Aorta (tissue), 5 donors: ENCODE measurements at places on chromosomes 12 and 14. TPM values are rescaled to one million over a fixed set of nuclear protein-coding genes. Genes with fewer than 3 reads are reported as not detected.

DNA sequence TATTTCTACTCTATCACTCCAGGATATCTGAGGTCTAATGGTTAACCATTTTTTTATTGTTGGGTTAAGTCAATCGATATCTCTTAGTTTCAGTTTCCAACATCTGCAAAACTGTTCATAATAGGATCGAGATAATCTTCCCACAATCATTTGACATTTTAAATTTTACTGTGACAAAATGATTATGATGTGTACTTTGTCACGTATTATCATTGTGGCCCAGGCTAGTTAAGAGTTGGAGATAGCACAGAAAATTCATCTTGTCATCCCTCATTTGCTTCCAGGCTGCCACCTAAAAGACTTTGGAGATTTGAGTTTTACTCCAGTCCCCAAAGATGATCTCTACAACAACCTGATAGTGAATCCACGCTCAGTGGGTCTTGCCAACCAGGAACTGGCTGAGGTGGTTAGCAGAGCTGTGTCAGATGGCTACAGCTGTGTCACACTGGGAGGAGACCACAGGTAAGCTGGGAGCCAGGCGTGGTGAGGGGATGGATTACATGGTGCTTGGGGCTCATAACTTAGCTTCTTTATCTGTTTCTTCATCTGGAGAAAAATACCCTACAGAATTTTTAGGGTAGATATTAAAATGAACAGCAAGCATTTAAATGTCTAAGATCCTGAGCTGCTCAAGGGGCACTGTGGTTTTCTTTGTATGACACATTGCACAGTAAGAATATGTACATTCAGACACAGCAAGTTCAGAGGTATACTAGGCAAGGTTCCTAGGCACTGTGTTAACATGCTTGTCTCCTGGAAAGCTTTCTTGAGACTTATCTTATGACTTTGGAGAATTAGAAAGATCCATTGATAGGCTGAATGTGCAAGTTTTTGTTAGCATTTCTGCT is 22.4 kb downstream of the ARG2 start:
- H3K36me3 ChIP-seq: peaks cover 4% of the 10 kb centered on the region
- peaks cover 2% of the 10 kb centered on the region for H3K4me1 ChIP-seq
- no peak overlapping the region for H3K4me3 ChIP-seq
- DNase-seq: no peak

DNA sequence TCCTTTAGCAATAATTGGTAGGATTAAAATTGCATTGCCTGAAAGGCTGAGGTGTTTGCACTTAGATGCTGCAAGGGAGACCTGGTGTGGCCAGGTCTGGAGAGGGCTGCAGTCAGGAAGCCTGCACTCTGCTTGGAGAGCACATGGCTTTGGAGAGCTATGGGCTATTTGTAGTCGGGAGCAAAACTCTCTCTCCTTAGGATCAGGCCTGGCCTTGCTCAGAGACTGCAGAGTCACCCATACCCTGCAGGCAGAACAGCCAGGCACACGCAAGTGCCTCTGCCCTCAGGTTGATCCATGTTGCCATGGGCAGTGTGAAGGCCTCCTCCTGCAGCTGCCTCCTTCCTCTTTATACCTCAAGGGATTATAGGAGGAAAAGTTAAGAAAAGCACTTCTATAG is 26.8 kb downstream of the CKB start:
- H3K4me3 ChIP-seq: no peak overlapping the region
- H3K36me3 ChIP-seq: no peaks in the 10 kb centered on the region
- no peaks in the 10 kb centered on the region for H3K4me1 ChIP-seq

DNA sequence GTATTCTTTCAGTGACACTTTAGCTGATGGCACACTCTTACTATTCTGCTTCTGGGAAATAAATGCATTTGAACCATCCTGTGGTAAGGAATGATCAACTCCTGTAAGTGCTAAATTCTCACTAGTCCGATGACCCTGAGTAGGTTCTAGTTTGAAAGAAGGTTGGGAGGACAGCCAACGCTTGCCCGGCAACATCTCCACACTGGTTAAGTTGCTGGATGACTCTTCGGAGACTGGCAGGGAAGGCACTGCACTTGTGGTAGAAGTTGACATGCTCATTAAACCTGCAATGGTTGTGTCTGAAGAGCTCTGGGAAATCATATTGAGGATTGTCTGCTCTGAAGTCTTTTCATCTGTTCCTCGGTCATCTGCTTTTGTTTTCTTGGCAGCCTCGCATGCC is 12.0 kb upstream of the KANSL2 start:
- H3K4me3 ChIP-seq: no peak overlapping the region
- peaks cover 13% of the 10 kb centered on the region for H3K36me3 ChIP-seq
- no peak overlapping the region for H3K27ac ChIP-seq

DNA sequence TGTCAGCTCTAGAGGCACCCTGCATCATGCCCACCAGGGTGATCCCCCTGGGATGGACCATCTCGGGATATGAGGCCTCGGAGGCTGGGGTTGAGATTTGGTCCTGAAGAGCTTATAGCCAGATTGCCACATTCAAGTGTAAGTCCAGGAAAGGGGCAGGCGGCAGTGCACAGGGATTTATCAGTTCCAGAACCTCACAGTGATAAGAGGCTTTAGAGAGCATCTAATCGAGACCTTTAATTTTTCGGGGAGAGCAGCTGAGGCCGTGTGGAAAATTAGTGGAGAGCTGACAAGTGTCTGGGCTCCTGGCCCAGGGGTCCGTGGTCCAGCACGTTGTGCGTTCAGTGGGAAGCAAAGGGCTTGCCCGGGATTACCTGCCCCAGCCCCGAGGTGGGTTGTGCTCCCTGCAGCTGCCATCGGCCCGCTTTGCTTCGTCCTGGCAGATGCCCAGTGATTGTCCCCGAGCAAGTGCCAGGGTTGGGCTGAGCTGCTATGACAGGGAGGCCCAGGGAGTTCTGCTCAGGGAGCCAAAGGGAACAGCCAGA is 52.1 kb downstream of the C14orf132 start:
- DNase-seq: peak; percentile 73
- H3K4me1 ChIP-seq: no peaks in the 10 kb centered on the region
- no peak overlapping the region for H3K4me3 ChIP-seq
- H3K27ac ChIP-seq: no peak overlapping the region
- peaks cover 3% of the 10 kb centered on the region for H3K36me3 ChIP-seq

GRCh38 chr12:69254046-69254445 is 14.7 kb downstream of the CPSF6 start:
- peaks cover 7% of the 10 kb centered on the region for H3K36me3 ChIP-seq
- H3K27ac ChIP-seq: no peak overlapping the region
- no peaks in the 10 kb centered on the region for H3K4me1 ChIP-seq
- no peak for DNase-seq

DNA sequence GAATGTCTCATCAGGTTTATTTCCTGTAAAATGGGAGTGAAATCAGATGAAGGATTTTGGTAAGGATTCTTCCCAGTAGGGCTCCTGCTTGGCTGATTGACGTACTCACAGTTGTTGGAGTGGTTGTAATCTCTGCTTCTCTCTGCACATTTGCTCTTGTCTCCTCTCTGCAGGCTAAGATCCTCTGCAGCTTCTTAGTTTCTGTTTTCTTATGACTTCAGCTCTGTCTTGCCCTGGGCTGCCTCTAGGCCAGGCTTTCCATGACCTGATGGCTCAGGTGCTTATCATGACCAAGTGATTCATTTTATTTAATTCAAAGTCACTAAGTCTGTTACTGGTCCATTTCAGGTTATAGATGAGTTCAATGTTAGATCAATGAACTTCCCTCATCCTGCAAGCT is 394.5 kb upstream of the DDHD1 start:
- no peaks in the 10 kb centered on the region for H3K36me3 ChIP-seq
- H3K27ac ChIP-seq: no peak overlapping the region
- H3K27me3 ChIP-seq: no peaks in the 10 kb centered on the region

GRCh38 chr12:114691196-114691595 is 7.2 kb upstream of the TBX3 start:
- peaks cover 4% of the 10 kb centered on the region for H3K27me3 ChIP-seq
- no peak overlapping the region for H3K4me3 ChIP-seq
- no peaks in the 10 kb centered on the region for H3K4me1 ChIP-seq
- no peak overlapping the region for H3K27ac ChIP-seq
- H3K36me3 ChIP-seq: no peaks in the 10 kb centered on the region
- DNase-seq: no peak

DNA sequence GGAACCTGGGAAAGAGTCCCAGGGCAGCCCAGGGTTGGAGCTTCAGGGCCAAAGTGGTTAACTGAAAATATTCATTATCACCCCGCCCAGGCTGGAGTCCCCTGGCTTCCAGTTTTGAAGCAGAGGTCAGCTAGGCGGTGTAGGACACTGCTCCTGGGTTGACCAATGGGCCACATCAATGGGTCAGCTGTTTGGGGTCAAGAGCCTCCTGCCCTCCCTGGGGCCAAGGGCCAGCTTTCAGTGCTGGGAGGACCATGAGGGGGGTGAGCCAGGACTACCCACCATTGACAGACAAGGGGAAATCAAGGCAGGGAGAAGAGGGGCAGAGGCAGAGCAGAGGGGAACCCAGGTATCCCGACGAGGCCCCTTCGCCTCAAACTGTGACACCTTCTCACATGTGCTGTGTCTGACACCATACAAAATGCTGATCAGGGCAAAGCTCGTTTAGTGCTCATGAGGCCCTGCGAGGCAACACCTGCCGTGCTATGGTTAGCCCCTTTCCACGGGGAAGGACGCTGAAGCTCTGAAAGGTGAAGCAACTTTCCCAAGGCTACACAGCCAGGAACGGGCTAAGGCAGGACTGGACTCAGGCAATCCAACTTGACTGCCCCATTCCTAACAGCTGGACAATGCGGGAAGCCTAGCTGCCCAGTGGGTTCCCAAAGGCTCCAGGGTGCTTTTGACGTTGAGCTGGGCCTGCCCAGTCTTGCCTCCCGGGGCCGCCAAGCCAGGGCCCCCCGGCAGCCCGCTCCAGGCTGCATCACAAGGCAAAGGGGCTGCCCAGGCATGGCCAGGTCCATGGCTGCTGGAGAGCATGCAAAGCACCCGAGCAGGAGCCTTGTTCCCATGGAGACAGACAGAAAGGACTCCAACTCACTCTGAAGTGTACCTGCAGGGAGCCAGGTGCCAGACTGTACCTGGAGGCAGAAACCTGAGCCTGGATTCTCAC is 2.0 kb downstream of the SYNE3 start:
- H3K36me3 ChIP-seq: no peaks in the 10 kb centered on the region
- peak; percentile 51 for DNase-seq
- peaks cover 2% of the 10 kb centered on the region for H3K4me1 ChIP-seq
- peak overlapping the region; percentile 79 for H3K27ac ChIP-seq
- H3K27me3 ChIP-seq: no peaks in the 10 kb centered on the region

- no peak overlapping the region for H3K4me3 ChIP-seq
- no peaks in the 10 kb centered on the region for H3K36me3 ChIP-seq
- DNase-seq: no peak
- no peaks in the 10 kb centered on the region for H3K27me3 ChIP-seq
Measured at GRCh38 chr14:49962621-49963020, 69.7 kb downstream of the ARF6 start.

- no peak for DNase-seq
- H3K4me1 ChIP-seq: no peaks in the 10 kb centered on the region
- H3K27ac ChIP-seq: no peak overlapping the region
- no peak overlapping the region for H3K4me3 ChIP-seq
Measured at GRCh38 chr12:124844411-124845397, 19.0 kb downstream of the SCARB1 start.

DNA sequence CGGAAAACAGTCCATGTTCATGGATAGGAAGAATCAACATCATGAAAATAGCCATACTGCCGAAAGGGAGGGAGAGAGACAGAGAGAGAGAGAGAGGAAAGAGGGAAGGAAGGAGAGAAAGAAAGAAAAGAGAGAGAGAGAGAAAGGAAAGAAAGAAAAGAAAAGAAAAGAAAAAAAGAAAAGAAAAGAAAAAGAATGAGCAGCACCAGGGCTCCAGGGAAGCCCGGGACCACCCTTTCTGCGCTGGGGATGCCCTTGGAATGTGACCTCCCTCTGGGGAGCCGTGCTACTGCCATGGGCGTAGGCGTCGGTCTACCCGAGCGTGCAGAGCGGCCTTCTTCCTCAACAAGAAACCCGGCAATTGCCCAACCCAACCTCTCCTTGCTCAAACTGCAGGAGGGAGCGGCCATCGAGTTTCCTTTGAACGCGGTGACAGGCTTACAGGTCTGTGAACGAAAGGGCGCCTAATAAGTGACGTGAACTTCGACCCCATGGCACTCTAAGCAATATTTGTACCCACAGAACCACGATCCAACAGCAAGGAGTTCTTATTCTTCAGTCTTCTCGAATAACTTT is 16.9 kb downstream of the OR6S1 start:
- no peak overlapping the region for H3K27ac ChIP-seq
- DNase-seq: no peak
- peak overlapping the region; percentile 12 for H3K4me3 ChIP-seq
- H3K36me3 ChIP-seq: no peaks in the 10 kb centered on the region

DNA sequence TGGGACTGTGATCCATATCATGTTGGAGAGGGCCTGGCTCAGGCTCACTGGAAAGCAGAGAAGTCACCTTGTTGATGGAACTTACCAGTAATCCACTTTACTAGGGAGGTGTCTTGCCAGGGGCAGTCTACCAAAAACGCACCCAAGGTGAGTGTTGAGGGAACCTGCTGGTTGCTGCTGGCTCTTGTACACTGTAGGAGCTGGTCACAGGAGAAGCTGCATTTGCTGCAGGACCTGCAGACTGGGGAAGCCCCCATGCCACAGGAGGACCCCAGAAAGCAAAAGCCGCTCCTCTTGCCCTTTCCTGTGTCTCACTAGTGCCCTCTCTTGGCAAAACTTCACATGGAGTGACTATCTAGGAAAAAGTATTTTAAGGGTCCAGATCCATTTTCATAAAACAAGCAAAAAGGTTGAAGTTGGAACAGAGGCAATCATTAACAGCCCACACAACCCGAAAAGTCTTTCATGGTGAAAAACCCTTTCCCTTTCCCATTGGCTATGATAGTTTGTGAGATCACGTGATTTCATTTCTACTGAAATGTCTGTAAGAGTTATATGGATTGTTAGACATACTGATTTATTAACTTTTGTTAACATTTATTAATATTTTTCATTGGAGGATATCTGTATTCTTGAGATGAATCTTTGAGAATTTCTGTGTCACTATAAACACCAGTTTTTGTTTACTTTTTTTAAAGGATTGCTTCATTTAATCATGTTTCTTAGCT is 59.2 kb downstream of the RASSF8 start:
- no peaks in the 10 kb centered on the region for H3K36me3 ChIP-seq
- H3K4me3 ChIP-seq: no peak overlapping the region
- no peaks in the 10 kb centered on the region for H3K27me3 ChIP-seq
- no peak for DNase-seq

DNA sequence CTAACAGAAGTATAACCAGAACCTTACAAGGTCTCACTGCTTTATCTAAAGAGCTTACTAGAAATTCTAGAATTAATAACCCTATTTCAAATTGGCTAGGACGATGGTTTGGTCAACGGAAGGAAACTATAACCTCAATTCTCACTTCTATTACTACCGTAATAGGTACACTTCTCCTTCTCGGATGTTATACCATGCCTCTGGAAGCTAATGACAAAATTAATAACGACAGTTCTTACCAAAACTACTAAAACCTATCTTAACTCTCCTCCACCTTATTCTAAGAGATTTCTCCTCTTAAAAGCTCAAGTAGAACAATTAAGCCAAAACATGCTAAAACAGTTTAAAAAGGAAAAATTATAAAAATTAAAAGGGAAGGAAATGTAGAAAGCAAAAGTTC is 23.7 kb upstream of the UBC start:
- no peaks in the 10 kb centered on the region for H3K27me3 ChIP-seq
- no peaks in the 10 kb centered on the region for H3K4me1 ChIP-seq
- no peak for DNase-seq
- H3K36me3 ChIP-seq: no peaks in the 10 kb centered on the region
- no peak overlapping the region for H3K27ac ChIP-seq

- H3K27me3 ChIP-seq: no peaks in the 10 kb centered on the region
- H3K4me3 ChIP-seq: no peak overlapping the region
- peaks cover 6% of the 10 kb centered on the region for H3K4me1 ChIP-seq
- peak; percentile 77 for DNase-seq
Measured at GRCh38 chr12:2372735-2373134, 319.9 kb downstream of the CACNA1C start.

Gene PIANP
- total RNA-seq: 10.7 TPM

Gene RNASE1
- 499 TPM for total RNA-seq

Gene TAS2R42
- total RNA-seq: not detected

Gene ZC2HC1C
- 1.8 TPM for total RNA-seq

Gene KLRG1
- 4.5 TPM for total RNA-seq

Gene MPHOSPH9
- total RNA-seq: 13.4 TPM

Gene SYCP3
- total RNA-seq: 0.65 TPM
